Esophagus muscularis mucosa (tissue), 4 donors: ENCODE measurements at places on chromosomes 7 and 10. TPM values are rescaled to one million over a fixed set of nuclear protein-coding genes. Genes with fewer than 3 reads are reported as not detected.

Gene MARCHF5
- 12.3 TPM for total RNA-seq

DNA sequence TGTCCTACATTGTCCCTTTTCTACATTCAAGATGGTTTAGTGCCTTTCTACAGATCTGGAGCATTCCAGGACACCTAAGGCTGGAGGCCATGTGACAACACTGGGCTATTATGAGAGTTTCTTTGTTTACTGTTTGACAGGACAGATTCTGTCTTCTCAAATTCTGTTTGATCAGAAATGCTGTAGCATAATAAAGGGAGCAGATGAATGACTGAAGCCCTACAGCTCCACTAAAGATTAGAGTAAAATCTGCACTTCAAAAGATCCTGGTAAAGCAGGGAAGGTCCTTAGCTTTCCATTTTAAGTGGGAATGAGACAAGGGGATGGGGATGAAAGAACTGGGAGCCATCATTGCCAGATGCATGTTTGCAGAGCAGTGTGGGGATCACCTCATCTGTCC, 38.4 kb downstream of the TMEM229A start:
- no peak for DNase-seq

GRCh38 chr7:100169147-100169850, 882 bp upstream of the GAL3ST4 start:
- DNase-seq = no peak

- no peak for DNase-seq
These were observed 52.4 kb upstream of the EEPD1 start for GRCh38 chr7:36100634-36101033.

DNA sequence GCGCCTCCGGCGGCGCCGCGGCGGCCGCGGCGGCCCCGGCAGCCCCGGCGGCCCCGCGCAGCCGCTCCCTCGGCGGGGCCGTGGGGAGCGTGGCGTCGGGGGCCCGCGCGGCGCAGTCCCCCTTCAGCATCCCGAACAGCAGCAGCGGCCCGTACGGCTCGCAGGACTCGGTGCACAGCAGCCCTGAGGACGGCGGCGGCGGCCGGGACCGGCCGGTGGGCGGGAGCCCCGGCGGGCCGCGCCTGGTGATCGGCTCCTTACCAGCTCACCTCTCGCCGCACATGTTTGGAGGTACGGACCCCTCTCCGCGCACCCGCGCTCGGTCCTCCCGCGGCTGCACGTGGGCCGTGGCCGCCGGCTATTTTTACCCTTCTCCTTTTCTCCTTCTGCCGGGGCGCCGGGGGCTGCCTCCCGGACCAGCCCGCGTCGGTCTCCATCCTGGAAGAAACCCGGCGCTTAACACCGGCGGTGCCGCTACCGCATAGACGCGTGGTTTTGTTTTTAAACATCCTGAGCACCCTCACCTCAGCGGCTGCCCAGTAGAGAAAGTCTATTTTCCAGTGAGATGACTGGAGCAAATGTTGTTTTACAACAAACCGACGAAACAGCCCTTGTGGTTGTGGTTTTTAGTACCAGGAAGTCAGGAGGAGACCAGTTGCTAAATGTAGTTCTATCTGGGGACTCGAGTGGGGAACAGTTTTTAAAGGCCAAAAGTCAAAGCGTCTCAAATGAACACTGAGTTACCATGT, 1.3 kb downstream of the ZNRF2 start:
- no peak for DNase-seq

DNA sequence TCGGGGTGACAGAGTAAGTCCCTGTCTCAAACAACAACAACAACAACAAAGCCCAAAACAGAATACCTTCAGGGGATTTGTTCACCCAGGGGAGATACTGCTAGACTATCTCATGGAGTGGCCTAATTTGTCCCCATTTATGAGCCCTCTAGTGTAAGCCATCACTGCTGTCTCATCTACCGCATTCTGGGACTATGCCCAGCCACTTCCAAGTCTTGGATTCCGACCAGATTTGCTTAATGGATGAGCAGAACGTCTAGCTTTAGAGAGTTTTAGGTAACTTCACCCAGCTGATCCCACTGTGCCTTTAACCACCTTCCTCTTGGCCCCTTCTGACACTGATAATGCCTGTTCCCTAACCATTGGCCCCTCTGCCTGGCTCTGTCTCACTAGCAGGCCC, 47.1 kb downstream of the PAPSS2 start:
- peak; percentile 39 for DNase-seq

GRCh38 chr10:7857262-7857661, 39.0 kb downstream of the TAF3 start:
- DNase-seq = no peak
